ENCODE measurements at places on chromosomes 11 and 22.

- DNase-seq = no peak
Observed at GRCh38 chr22:19576460-19577421, 52.5 kb upstream of the CLDN5 start.

GRCh38 chr11:94735907-94736306 is 32.2 kb upstream of the AMOTL1 start:
- DNase-seq = no peak

DNA sequence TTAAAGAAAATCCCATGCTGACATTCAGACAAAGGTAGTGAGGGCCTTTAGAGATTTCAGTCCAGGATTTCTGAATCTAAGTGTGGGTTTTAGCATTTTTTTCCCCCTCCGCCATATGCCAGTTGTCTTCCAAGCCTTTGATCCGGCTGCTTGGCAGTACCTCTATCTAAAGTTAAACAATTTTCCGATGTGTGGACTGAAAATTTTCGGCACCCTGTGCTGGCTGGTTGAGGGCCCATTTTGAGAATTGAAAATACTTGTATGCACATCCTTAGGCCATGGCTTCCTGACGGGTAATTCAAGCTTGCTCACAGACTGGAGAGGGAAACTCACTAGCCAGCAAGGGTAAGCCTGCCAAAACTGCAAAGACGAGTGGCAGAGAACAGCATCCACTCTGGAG is 131.9 kb upstream of the NARS2 start:
- DNase-seq = no peak

DNA sequence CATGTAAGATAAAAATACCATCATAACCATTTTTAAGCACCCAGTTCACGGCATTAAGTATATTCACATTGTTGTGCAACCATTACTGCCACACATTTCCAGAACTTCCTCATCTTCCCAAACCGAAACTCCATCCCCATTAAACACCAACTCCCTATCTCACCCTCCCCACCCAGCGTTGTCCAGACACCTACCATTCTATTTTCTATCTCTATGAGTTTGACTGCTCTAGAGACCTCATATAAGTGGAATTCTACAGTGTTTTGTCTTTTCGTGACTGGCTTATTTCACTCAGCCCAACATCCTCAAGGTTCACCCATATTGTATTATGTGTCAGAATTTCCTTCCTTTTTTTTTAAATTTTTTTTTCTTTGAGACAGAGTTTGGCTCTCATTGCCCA is 45.2 kb downstream of the PPFIA1 start:
- no peak for DNase-seq

- no peak for DNase-seq
Observed at GRCh38 chr11:215581-216037, 8.1 kb downstream of the RIC8A start.

All from colonic mucosa (tissue), 4 donors.